ENCODE measurements at places on chromosomes 5 and 9.
A peak's percentile ranks its signal among the peaks of the same experiment; 100 is the strongest.

DNA sequence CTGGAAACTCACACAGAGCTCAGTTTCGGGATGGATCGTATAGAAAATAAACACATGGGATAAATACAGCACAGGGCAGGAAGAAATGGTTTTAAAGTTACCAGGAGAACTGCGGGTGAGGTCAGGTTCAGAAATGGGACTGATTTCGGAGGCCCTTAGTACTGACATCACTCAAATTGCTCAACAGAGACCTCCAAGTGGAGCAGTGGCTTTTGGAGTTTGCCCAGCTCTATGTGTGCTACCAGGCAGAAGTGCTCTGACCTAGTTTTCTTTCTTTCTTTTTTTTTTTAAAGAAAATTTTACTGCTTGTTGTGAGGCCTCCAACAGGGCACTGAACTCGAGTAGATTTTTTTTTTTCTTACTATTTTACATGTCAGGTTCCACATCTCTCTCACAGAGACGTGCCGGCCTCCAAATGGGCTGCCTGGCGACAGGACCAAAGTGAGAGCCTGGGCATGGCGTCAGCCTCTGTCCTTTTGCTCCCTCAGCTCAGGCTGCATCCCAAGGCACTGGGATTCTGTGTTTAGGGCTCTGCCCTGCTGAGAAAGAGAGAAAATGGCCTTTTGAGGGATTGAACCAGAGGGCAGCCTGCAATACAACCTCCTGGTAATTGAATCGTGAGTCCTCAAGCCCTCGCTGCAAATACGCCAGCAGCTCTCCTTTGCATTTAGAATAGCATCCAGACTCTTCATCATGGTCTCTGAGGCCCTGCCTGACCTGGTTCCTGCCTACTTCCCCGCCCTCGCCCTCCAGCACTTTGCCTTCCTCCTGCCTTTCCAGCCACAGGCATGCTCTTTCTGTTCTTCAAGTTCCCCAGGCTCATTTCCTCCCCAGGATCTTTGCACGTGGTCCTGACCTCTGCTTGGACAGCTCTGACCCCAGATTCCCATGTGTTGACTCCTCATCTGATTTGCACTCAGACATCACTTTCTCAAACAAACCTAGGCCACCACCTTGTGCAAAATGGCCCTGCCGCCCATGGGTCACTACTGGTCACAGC lies 173.5 kb downstream of the FGF1 start:
- DNase-seq = peak; percentile 35

- no peak for DNase-seq
These were observed 60.7 kb downstream of the PRRT1B start for GRCh38 chr9:131605770-131606590.

DNA sequence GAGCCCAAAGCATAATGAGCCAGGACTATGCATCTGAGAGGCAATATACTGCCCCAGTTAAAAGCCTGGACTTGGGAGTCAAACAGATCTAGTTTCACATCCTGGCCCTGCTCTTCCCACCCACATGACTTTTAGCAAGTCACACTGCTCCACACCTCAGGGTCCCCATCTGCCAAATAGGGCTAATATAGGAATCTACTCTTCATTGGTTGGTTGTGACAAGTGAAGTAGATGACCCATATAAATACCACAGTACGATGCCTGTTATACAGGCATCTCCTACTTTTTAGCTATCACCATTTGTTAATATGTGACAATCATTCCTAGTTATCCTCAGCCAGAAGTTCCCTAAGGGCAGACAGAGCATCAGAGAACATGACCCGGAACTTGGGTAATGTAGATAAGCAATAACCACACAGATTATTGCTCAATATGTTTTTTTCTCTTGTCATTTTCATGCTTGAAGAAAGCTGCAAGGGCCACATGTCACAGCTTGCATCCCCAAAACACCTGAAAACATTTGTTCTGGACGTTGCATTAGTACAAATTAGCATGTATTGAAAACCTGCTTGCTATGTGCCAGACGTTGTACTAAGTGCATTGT lies 20.4 kb downstream of the ADAM19 start:
- no peak for DNase-seq

- DNase-seq = no peak
These were observed 56.4 kb upstream of the RNF130 start for GRCh38 chr5:180127682-180128670.

GRCh38 chr5:173501271-173501670 lies 115.2 kb downstream of the BOD1 start:
- DNase-seq = no peak

DNA sequence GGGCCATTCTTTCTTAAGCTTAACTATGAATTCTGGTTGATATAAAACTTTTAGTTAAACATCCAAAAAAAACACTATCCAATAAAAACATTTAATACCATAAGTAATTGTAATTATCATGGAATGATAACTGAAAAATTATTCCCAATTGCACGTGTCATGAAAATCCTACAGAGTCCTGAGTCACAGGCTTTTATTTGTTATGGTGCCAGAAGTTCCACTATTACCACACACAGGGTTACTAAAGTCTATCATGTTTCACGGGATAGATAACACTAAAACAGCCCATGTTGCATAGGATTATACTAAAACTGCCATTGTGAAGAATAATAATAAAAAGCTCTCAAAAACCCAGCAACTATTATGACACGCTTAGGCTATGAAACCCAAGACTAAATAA lies 1381.8 kb downstream of the EFNA5 start:
- peak; percentile 29 for DNase-seq

- no peak for DNase-seq
These were observed 153.2 kb downstream of the GOLPH3 start for GRCh38 chr5:32020946-32021345.

- no peak for DNase-seq
These were observed 253.4 kb upstream of the RIOK2 start for GRCh38 chr5:97436405-97436804.

DNA sequence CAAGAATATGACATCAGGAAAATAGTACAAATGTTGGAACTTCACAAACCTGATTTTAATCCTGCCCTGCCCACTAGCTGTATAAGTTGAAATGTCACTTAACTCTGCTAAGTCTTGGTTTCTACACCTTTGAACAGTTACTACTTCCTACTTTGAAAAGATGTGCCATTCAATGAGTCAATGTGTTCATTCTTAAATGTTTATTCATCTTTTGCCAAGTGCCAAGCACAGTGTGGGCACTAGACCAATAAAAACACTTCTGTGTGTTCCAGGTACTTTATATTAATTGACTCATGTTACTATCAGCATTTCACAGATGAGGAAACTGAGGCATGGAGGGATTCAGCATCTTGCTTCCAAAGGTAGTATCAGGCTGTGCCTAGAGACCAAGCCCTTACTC lies 12.8 kb downstream of the PDCL start:
- no peak for DNase-seq

DNA sequence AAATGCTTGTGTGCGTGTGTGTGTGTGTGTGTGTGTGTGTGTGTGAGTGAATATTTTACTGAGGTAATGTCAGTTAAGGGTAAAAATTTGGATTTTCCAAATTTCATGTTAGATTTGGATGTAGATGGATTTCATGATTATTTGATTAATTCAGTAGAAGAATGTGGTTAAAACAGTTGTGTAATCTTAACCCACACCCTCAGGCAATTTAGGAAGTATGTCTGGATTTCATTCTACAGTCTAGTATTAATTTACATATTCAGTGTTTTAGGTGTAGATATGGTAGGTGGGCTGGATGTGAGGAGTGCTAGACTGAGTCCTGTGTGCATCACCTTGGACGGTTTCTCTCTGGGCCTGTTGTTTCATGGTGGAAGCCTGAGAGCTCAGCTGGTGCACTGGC lies 99.1 kb upstream of the CKMT2 start:
- no peak for DNase-seq

DNA sequence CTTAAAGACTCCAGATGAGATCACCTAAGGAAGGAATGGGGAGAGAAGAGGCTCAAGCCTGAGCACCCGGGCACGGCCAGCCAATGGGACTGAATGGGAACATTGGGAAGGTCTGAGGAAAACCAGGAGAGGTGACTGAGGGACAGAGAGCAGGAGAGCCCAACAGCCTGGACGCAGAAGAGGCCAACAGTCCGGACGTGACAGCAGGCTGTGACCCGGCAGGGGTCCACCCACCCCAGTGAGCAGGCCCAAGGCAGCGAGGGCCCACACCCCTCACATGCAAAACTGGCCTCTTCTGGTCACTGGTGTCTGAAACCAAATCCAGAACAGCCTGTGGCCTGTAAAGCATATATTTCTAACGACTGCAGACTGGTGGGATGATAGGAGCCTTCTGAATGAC lies 7.6 kb upstream of the SPTLC1 start:
- DNase-seq = no peak

DNA sequence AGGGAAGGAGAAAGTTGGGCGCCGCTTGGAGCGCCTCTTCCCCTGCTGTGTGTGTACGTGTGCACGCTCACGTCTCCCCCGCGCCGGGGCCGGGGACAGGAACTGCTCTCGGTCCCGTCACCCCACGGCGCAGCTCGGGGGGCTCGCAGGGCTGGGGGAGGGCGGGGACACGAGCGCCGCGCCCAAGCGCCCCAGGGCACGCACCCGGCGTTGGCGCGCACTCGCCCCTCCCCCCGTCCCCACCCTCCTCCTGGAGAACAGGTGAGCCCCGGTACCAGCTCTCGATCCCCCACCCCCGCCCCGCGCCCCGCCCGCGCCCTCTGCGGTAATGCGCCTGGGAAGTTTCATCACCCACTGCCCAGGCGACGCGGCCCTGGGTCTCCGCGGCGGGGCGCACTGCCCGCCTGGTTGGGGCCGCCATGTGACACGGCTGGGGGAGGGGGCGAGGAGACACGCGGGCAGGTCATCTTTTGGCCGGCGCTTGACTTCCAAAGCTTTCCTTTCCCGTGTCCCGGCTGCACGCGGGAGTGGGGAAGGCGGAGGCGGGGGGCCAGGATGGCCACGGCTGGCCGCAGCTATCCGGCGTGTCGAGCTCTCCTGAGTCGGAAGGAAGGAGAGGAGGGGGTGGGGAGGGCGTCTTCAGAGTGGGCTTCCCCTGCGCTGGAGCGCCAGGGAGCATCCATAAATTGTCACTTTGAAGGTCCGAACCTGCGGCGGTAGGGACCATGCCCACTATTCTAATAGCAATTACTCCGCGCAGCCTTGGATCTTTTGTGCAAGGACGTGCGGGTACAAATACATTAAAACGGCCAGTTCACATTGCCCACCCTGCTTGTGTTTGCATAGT lies 1.5 kb upstream of the STC2 start:
- DNase-seq = peak; percentile 75

DNA sequence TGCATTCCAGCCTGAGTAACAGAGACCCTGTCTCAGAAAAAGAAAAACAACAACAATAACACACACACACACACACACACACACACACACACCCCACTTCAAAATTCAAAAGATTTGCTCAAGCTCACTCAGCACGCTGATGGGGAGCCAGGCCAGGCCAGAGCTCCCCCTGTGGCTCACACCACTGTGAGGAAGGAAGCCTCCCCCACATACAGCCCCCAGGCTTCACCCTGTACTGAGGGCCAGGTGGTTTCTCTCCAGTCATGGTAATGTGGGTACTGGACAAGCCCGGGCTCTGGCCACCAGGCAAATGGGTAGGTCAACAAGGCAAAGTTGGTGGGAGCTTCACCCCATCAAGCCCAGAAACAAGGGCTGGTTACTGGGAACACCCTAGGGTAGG lies 19.0 kb downstream of the ATOX1 start:
- no peak for DNase-seq

DNA sequence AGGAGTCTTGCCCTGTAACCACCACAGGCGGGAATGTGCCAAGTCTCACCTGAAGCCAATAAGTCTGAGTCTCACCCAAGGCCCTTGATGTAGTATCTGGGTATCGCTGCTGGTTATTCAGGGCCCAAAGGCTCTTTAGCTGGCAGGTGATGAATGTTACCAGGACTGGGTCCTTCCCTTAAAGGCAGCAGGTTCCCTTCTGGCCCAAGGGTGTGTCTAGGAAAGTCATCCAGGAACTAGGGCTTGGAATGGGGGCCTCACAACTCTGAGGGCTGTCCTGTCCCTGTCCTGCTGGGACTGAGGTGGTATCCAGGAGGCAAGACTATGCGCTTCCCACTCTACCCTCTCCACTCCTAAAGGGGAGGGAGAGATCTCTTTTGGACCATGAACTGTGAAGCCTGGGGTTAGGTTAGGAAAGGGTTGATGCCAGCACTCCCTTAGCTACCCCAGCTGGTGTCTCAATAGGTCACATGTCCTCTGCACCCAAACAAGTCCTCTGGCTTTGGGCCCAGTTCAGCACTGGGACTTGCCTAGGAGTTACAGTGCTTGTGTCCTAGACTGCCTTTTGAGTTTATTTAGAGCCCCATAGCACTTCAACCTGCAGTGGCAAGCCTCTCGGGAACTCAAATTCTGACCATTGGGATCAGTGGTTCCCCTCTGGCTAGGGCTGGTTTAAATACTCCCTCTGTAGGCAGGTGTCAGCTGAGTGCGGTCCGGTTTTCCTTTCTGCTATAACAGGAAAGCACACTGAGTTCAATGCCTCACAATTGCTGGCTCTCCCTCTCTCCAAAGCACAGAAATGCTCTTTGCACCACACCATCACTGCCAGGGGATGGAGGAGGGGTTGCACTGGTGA lies 22.5 kb upstream of the RANBP3L start:
- no peak for DNase-seq

GRCh38 chr9:123131993-123132392 lies 98.5 kb downstream of the GPR21 start:
- peak; percentile 8 for DNase-seq

- DNase-seq = no peak
These were observed 66.0 kb upstream of the PPARGC1B start for GRCh38 chr5:149664083-149664482.

- DNase-seq = no peak
These were observed 15.7 kb upstream of the SH3RF2 start for GRCh38 chr5:145920542-145921210.

DNA sequence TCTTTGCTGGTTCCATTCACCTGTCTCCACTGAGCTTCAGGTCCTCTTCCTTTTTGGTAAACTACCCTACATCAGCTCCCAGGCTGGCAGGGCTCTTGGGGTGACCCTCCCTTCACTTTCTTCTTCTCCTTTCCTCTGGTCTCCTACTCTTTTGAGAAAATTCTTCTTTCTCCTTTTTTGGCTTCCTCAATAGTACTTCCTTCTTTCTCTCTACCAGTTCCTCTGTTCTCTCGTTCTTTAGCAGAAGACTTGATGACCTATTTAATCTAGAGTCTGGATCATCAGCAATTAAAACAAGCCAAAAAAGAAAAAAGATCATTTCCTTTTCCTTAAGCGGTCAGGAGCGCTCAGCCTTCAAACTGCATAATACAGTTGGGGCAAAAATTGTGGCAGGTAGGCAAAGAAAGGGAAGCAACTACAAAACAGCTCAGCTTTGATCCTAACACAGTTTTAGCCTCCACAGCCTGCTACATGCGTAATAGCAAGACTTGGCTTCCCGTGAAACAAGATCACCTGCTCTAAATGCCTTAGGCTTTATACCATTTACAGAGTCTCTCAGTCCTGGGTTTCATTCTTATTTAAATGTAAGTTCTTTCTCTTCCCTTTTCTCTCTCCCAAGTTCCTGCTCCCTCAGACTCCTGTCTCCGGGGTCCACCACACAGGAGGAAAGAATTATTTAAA lies 14.0 kb upstream of the GSN start:
- DNase-seq = no peak

DNA sequence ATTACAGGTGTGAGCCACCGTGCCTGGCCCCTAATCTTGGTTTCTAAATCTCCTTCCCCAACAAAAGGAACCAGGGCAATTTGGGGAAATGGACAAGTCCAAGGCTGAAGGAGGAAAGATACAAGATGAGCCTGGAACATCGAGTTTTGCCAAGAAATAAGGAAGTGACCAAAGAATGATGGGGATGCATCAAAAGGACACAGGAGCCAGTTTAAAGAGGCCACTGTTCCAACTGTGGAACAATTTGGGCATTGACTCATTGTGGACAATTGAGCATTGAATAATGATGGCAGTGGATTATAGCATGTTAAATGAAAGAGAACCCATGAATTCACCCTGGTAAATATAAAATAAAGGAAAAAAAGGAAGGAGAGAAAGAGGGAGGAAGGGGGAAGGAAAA lies 47.5 kb downstream of the DUSP1 start:
- DNase-seq = no peak

Data from fibroblast of upper back skin (primary cell).